Naive thymus-derived CD8-positive, alpha-beta T cell (primary cell): ENCODE measurements at places on chromosomes 3 and 15.

GRCh38 chr3:63976161-63976871, 47.0 kb downstream of the PSMD6 start:
- no peak for DNase-seq

DNA sequence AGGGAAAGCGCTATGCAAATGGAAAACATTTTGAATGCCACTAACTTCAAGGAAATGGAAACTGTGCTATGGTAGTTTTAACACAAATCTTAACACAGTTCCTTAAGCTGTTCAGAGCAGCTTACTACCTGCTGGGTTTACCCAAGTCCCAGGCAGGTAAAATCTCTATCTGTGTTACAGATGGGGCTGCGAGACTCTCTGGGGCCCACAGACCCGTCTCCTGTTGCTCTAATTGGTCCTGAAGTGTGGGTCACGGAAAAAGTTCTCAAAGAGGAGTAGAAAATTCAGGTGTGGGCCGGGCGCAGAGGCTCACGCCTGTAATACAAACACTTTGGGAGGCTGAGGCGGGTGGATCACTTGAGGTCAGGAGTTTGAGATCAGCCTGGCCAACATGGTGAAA, 16.9 kb upstream of the ZFYVE19 start:
- no peak for DNase-seq

- no peak for DNase-seq
These were observed 194.4 kb downstream of the MEIS2 start for GRCh38 chr15:36905908-36906307.

DNA sequence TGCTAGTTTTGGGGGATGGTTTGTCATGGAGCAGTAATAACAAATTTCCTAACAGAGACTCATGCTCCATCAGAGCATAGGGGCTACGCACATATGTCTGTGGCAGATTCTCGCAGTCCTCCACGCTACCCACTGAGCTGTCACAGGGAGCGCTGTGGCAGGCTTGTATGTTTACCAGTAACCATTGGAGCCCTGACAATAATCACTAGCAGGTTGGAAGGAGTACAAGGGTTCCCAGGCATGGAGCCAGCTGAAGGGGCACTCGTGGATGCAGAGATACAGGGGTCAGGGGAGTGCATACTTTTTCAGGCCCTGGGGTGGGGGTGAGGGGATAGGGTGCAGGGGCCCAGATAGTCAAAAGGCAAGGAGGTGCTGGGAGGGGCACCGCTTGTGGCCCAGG, 7.9 kb upstream of the GP9 start:
- DNase-seq = no peak

GRCh38 chr15:76342058-76342381, 5.4 kb downstream of the ISL2 start:
- DNase-seq = no peak

- no peak for DNase-seq
These were observed 274.4 kb downstream of the TLE3 start for GRCh38 chr15:69823223-69823907.

DNA sequence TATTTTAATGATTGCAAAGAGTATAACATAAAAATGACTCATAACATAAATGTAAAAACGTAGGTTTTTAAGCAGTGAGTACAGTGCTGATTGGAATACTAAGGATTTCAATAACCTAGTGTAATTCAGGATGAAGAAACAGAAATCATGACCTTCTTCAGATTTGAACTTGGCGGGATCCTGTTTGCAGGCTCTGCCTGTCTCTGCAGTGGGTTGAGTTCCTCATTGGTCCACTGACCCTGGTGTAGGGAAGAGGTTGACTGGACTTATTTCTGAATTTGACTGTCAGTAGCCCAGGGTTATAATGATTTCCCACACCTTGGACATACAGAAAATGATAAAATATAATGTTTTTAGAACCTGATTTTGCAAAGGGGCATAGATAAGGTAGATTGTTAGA, 171.7 kb downstream of the FNDC3B start:
- DNase-seq = no peak

DNA sequence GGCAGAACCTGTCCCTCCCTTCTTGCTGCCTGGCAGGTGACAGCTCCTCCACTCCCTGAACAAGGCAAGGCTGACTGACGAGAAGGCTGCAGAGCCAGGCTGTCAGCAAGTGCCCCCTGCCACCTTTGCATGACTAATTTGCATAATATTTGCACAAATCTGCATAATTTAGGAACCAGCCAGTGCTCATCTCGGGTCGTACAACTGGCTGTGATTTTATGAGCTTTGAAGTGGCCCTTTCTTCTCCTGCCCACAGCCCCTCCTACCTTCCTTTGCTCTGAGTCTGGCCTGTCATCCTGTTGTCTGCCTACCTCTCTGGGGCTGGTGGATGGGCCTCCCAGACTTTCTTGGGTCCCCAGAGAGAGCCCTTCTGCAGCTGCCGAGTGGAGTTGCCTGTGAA, 58.9 kb downstream of the LINGO1 start:
- no peak for DNase-seq

DNA sequence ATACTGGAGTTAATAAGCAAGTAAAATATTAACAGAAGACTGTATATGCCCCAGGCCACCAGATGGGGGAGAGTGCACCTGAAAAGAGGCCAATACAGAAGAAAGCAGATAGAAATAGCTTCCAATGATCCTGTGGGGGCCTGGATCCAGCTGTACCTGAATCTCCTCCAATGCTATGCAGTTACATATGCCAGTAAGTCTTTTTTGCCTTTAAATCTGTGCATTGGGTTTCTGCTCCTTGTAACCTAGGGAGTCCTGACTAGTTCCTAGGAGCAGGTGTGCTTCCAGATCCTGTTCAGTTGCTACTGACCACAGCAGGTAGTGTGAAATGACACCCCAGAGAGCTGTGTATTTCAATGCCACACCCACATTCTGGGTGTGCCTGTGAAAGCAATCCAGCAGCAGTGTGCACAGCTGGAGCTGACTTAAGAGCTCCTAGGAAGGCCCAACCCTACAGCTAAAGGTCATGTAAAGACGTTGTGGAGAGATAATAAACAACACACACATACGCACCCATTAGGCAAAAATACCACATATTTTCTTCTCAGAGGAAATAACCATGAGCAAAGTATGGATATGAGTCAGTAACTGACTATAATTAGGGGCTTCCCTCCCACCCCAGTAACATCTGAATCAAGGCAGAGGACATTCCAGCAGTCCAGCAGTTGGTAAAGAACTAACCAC, 62.2 kb upstream of the AKAP13 start:
- no peak for DNase-seq

DNA sequence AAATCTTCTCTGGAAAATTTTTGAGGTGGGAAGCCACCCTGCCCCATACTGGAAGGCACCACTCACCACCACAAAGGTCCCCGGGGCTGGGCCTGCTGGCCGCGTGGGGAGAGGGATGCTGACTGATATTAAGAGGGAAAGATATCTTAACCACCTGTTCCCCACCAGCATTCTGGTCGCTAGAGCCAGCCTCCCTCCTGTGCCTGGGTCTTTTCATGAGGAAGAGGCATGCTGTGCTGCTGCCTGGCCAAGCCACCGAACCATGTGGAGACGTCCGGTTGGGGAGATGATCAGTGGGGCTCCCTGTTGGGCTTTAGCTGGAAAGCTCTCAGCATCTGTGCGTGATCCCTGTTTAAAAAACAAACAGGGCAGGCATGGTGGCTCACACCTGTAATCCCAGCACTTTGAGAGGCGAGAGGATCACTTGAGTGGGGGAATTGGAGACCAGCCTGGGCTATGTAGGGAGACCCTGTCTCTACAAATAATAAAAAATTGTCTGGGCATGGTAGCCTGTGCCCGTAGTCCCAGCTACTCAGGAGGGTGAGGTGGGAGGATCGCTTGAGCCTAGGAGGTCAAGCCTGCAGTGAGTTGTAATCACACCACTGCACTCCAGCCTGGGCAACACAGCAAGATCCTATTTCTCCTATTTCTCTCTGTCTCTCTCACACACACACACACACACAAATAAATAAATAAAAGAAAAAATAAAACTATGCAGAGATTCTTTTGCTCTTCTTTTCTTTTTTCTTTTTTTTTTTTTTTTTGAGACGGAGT, 1.0 kb downstream of the KLHL18 start:
- no peak for DNase-seq

GRCh38 chr3:127719369-127719768, 46.6 kb downstream of the ABTB1 start:
- DNase-seq = no peak

GRCh38 chr3:193593668-193594030, 641 bp downstream of the OPA1 start:
- DNase-seq = peak; percentile 40

DNA sequence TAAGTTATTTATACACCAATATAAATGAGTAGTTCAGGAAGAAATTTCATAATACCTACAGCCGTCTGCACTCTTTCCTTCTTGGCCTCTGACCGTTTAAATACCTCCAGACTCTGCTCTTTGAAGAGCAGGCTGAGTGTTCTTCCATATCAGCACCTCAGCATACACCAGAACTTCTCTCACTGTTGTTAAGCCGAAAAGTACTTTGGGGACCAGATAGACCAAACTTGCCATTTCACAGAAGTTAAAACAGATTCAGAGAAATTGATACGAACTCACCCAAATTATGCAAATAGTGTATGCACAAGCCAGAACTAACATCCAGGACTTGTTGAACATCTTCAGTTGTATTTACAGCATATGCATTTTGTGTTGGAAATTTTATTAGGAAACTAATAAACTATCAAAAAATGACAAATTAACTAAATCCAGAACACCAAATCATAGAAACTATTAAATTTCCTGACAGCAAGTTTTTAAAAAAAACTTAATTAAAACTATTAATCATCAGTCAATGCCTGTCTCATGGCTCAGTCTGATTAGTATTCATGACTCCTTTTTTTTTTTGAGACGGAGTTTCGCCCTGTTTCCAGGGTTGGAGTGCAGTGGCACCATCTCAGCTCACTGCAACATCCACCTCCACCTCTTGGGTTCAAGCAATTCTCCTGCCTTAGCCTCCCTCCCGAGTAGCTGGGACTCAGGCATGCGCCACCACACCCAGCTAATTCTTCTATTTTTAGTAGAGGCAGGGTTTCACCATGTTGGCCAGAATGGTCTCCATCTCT, 24.1 kb downstream of the CGGBP1 start:
- DNase-seq = no peak

DNA sequence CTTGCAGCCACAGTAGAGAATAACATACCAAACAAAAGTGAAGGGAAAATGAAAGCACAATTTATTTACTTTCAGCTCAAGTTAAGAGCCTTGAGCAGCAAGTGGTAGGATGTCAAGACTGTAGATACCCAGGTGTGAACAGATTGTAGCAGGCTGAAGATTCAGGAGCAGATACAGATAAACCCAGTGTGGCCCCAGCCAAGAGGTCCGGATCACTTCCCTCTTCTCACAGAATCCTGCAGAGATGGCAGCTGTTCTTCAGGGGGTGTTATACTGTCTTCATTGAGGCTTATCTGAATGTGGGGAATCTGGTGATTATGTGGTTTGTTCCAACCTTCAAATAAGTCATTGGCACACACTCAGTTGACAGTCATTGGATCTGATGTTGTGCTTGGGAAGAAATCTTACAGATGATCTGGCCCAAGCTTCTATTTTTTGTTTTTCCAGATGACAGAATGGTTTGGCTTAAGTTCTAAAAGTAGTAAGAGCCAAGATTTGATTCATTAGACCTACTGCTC, 2.2 kb downstream of the STARD9 start:
- no peak for DNase-seq

GRCh38 chr3:139226731-139227130, 117.1 kb upstream of the MRPS22 start:
- no peak for DNase-seq

GRCh38 chr3:156602424-156602823, 47.5 kb upstream of the SSR3 start:
- no peak for DNase-seq

- DNase-seq = no peak
These were observed 394.2 kb upstream of the CBLB start for GRCh38 chr3:106263011-106263410.

DNA sequence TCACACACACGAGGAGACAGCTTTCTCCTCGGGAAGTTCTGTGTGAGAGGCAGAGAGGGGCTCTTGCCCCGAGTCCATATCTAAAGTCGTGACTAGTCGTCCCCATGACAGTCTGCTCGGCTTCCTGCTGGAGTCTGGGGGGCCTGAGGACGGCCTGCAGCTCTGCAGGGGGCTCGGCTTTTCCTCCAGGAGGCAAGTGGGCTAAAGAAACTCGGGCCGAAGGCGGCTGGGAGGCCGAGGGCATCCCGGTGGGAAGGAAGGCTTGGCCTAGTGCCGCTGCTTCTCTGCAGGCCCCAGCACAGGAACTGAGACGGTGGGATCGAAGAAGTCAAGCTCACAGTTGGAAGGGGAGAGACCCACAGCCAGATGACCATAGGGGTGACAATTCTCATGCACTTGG, 25.4 kb upstream of the PIGZ start:
- no peak for DNase-seq

DNA sequence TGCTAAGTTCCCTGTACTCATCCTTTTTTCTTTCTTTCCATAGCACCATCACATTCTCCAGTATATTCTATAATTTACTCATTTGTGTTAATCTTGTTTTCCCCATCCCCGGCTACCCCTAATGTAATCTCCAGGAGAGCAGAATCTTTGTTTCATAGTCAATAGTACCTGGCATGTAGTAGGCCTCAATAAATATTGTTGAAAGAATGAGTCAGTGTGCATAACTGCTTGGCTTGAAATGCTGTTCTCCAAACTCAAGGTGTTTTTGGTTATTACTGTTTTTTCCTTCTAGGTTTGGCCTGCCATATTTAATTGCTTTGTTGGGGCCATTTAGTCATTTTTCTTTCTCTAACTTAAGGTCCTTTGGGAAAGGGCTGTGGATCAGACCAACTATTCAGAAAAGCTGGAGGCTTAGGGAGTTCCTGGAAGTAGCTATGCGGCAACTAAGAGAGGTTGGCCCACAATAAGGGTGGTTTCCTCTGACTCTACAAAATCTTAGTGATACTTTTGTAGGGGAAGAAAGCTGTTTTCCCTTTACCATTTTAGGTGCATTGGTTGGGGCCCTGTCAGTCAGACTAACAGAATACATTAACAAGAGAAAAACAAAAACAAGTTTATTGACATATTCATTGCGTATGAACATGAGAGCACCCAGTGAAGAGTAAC, 28.4 kb downstream of the KAT2B start:
- DNase-seq = no peak

GRCh38 chr3:100941041-100941440, 52.2 kb downstream of the ABI3BP start:
- no peak for DNase-seq

DNA sequence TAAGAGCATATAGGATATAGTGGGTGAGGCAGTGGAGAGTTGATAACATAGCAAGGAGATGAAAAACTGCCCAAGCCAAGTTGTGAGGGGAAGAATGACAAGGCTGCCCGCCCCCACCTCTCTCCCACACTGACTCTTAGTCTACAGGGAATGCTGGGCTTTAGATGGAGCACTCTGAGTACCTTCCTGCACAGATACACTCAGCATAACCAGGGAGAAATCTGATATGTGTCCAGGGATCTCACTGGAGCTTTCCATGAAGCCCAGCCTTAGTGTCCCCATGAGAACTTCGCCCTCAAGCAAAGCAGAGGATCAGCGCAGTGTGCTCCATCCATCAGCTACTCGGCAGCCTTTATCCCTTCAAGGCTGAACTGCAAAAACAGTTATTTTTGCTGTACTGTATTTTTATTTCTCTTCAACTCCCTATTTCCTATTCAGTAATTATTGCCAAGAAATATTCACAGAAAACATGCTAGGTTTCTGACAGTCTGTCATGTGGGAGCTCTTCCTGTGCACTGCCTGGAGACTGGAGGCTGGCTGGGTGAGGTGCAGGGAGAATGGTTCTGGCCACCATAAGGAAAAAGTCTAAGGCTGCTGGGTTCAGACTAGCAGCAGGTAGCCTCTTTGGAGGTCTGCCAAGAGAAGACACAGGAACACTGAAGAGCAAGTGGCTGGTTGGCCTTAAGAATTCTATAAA, 475.2 kb upstream of the PPP2R3A start:
- DNase-seq = no peak
